ENCODE measurements at places on chromosomes 11 and 22. TPM values are rescaled to one million over a fixed set of nuclear protein-coding genes. Genes with fewer than 3 reads are reported as not detected.

IFITM2 gene
- 15.1 TPM for total RNA-seq

CHCHD10 gene
- total RNA-seq: 14.9 TPM

INCENP gene
- total RNA-seq: 95.3 TPM

OR8A1 gene
- total RNA-seq: 0.61 TPM

SLC7A4 gene
- not detected for total RNA-seq

CFAP300 gene
- 4.1 TPM for total RNA-seq

MPPED2 gene
- total RNA-seq: not detected

SLC22A6 gene
- not detected for total RNA-seq

OTOG gene
- not detected for total RNA-seq

SMIM38 gene
- total RNA-seq: 0.66 TPM

MEI1 gene
- total RNA-seq: not detected

EFCAB6 gene
- total RNA-seq: 0.26 TPM

GRM5 gene
- 0.30 TPM for total RNA-seq

OR51B4 gene
- total RNA-seq: 4.0 TPM

ZP1 gene
- 1.3 TPM for total RNA-seq

TP53I11 gene
- 0.60 TPM for total RNA-seq

KBTBD3 gene
- 2.4 TPM for total RNA-seq

OR5B21 gene
- total RNA-seq: not detected

OR52I1 gene
- not detected for total RNA-seq

PHLDA2 gene
- 48.4 TPM for total RNA-seq

GLYAT gene
- not detected for total RNA-seq

ROM1 gene
- total RNA-seq: 13.0 TPM

CD248 gene
- total RNA-seq: not detected

DSCAML1 gene
- not detected for total RNA-seq

C1QTNF6 gene
- 1.7 TPM for total RNA-seq

UPK3A gene
- total RNA-seq: not detected

GGTLC2 gene
- total RNA-seq: not detected

CYP2D6 gene
- total RNA-seq: 0.45 TPM

GLYATL1B gene
- not detected for total RNA-seq

Measured in A375 (cell line).